T-helper 22 cell (primary cell): ENCODE measurements at places on chromosomes 5 and 9.
A peak's percentile ranks its signal among the peaks of the same experiment; 100 is the strongest.

DNA sequence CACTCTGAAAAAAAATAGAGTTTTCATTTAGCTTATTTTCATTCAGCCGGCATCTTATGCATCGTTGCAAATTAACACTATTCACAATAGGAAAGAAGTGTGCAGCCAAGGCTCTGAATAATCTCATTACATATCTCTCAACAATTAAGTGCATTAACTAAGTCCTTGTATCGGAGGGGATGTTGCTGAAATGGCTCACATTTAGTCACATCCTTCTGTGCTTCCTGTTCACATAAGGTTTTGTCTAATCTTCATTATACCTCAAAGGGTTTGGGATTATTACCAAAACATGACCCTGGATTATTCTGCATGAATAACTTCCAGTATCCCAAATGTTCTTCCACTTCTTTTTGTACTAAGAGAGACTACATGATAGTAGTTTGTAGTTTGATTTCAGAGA is 278.0 kb upstream of the GRIA1 start:
- no peak for DNase-seq

DNA sequence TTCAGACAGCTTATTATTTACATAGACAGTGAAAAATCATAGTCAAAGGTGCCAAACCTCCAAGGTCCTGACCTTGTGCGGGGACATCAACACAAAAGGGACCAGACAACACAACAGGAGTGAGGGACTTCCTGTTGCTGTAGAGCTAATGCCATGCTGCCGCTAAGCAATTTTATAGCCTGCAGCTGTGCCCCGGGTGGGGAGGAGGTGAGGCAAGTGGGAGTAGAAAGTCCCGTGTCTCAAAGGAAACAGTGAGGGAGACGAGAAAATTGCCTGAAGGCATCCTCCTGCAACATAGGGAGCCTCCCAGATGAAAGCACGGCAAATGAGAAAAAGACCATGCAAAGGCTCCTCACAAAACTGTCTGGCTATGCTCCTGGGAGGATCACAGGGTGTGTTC is 58.8 kb downstream of the CAAP1 start:
- no peak for DNase-seq

DNA sequence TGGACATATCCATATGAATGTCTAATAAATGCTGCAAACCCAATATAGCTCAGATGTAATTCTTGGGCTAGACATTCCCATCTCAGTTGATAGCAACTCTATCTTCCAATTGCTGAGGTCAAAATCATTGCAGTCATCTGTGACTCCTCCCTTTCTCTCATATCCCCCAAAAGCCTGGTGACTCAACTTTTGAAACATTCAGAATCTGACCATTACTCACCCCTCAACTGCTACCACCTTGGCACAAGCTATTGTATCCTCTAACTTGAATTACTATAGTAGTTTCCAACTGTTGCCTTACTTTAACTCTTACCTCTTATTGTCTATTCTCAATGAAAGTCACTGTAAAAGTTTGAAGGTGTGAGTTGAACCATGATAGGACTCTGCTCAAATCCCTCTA is 600.1 kb upstream of the RGMB start:
- DNase-seq, result no peak

DNA sequence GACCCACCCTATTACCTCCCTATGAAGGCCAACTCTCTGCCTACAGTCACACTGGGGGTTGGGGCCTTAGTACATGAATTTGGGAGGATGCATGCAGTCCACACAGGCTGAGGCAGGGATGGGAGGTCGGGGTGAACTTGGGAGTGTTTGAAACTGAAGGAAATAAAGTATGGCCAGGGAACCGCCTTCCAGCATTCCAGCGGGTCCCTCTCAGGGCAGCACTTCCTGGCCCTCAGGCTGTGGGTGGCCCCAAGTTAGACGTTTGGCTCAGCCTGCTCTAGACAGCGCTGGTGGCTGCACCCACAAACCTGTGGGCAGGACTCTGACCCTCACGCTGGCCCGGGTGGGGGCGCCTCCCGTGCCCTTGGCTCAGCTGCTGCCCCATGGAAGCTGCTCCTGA is 74.3 kb downstream of the UBE2QL1 start:
- DNase-seq, result no peak

DNA sequence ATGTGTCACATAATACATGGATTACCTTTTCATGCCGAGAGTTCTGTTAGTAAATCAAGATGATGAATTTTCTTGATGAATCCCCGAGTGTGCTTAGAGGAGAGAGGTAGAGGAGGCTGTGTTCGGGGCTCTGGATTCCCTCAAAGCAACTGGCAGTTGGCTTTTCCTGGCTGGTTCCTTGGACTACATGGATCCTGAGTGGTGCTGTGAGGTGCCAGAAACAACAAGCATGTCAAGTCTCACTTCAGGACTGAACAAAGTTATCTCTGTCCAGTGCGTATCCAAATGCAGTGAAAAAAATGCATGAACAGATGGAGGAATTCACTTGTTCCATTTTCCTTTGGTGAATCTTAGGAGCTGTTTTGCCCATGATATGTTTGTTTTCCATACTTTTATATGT is 231.7 kb downstream of the FBXL7 start:
- no peak for DNase-seq

DNA sequence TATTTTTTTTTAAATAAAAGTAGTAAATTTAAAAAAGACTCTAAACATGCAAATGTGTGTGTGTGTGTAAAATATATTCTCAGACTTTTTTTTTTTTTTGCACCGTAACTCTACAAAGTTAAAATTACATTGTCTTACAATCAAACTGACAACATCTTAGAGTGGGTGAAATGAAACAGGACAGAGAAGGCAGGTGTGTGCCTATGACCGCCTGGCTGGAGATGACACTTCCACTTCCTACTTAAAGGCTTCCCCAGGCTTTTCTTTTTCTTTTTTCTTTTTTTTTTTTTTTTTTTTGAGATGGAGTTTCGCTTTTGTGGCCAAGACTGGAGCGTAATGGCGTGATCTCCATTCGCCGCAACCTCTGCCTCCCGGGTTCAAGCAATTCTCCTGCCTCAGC is 2.7 kb upstream of the AK1 start:
- DNase-seq, result no peak

- DNase-seq, result peak; percentile 55
Measured at GRCh38 chr5:132500931-132501628, 10.5 kb upstream of the IRF1 start.

GRCh38 chr9:124794902-124795491 is 18.1 kb downstream of the OLFML2A start:
- no peak for DNase-seq

DNA sequence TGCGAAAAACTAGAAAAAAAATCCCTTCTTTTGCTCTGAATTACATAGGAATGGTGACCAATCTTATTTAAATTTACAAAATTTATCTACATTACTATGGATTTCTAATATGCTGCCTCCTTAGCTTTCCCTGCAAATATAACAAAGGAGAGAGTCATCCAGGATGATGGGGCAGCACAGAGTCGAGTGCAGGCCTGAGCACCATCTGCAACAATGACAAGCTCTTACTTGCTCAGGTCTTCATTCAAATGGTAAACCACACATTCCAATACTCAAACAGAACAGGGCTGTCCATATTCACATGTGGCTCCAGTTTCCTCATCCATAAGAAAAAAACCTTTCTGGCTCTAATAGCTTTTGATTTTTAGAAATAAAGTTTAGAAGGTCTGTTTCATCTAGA is 33.5 kb upstream of the ZNF354B start:
- DNase-seq, result no peak

GRCh38 chr9:114275246-114276004 is 47.5 kb upstream of the ORM1 start:
- no peak for DNase-seq

GRCh38 chr5:124733329-124733650 is 13.1 kb downstream of the ZNF608 start:
- DNase-seq, result no peak

- no peak for DNase-seq
Measured at GRCh38 chr5:91175708-91176107, 207.4 kb downstream of the ARRDC3 start.

DNA sequence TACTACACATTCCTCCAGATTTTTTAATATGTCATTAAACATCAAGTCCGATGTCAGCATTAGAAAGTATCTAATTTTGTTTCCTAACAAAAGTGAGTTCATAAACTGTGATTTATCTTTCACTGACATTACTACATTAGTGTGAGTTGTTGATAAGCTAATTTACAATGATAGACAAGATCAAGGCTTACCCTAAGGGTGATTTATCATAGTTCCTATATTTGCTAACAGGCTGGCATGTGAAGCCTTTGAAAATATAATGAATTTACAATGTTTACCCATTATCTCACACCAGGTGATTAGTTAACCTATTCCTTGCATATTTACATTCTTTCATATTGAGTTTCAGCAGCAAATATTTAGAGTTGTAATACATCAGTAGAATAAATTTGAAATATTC is 1096.9 kb upstream of the NUDT12 start:
- DNase-seq, result no peak

DNA sequence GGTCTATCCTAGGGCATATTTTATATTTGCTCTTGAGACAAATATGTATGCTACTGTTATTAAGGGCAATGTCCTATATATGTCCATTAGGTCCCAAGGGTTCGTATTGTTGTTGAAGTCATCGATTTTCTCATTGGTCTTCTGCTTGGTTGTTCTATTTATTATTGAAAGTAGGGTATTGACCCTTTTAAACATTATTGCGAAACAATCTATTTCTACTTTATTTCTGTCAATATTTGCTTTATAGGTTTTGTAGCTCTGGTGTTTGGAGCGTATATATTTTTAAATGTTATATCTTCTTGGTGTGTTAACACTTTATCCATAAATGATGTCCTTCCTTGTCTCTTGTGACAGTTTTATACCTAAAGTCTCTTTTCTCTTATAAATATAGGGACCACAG is 16.2 kb upstream of the DIRAS2 start:
- DNase-seq, result no peak

GRCh38 chr9:22392523-22392922 is 54.1 kb upstream of the DMRTA1 start:
- DNase-seq, result no peak

- DNase-seq, result no peak
Measured at GRCh38 chr9:76150013-76150412, 244.2 kb downstream of the RFK start.

DNA sequence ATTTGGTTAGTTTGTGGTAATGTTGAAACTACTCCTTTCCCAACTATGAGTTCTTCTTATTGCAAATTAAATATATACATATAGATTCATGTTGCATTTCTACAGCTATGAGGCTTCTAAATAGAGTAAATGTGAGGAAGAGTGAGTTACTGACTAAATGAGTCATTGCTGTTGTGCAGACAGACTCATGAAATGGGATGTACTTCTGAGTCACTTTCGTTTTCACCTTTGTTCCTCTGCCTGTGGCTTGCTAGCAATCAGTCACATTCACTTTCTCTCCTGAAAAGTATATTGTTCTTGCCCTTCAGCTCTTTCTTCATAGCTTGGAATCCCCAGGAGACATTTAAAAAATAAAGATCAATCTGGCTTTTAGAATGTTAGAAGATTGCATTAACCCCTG is 295.5 kb upstream of the SMC2 start:
- no peak for DNase-seq

- DNase-seq, result no peak
Measured at GRCh38 chr5:124844371-124844920, 98.0 kb upstream of the ZNF608 start.

DNA sequence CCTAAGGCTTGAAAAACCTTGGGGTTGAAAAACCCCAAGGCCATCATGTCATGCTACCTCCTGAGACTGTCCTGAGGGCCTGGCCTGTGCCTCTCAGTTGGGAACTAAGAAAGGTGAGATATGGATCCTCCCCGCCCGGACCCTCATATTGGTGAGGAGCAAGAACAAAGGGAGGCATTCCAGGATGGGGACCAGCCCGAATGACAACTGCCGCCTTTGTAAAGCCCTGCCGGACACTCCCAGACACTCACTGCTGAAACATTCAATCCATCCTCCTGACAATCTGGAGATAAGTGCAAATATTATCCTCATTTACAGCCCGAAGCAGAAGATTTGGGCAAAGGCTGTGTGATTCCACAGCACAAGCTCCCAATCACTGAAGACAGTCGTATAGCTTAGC is 298.3 kb downstream of the NSG2 start:
- DNase-seq, result no peak

DNA sequence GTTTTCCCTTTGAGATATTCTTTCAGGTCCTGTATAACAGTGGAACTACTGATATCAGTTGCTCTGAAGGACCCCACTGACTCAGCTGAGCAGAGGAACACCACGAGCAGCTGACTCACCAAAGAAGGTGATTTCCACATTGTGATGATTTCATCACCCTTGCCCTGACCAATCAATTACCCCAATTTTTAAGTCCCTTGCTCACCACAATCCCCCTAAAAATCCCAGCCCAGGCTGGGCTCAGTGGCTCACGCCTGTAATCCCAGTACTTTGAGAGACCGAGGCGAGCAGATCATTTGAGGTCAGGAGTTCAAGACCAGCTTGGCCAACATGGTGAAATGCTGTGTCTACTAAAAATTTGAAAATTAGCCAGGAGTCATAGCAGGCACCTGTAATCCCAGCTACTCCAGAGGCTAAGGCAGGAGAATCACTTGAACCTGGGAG is 125.3 kb upstream of the ABCA1 start:
- DNase-seq, result no peak

GRCh38 chr9:22111954-22112247 is 102.8 kb upstream of the CDKN2B start:
- DNase-seq, result no peak

- no peak for DNase-seq
Measured at GRCh38 chr5:131368866-131369265, 105.0 kb downstream of the CDC42SE2 start.

- no peak for DNase-seq
Measured at GRCh38 chr5:144179226-144179625, 8.6 kb downstream of the KCTD16 start.

DNA sequence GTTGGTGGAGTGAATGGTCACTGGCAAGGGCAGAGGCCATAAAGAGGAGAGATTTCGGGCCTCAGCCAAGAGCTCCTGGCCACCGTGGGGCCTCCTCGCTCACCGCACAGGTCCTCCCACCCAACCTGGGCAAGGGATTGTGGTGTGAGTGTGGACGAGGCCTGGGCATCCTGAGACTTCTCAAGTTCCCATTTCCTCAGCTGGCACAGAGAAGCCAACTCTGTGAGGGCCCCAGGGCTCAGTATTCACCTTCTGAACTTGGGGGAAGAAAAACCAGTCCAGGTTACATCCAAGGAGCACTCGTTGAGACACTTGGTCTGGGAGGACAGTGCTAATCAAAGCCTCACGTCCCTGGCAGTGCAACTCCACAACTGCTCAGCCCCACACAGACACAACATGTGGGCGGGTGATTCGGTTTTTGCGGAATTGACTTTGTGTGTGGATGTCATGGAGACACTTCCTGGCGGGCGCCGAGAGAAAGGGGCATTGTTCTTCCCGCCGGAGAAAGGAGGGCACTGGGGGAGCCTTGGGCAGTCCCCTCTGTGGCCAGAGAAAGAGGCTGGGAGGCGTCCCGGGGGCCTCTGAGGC is 28.5 kb upstream of the NKD2 start:
- no peak for DNase-seq
